ENCODE measurements at places on chromosomes 6 and 20.

DNA sequence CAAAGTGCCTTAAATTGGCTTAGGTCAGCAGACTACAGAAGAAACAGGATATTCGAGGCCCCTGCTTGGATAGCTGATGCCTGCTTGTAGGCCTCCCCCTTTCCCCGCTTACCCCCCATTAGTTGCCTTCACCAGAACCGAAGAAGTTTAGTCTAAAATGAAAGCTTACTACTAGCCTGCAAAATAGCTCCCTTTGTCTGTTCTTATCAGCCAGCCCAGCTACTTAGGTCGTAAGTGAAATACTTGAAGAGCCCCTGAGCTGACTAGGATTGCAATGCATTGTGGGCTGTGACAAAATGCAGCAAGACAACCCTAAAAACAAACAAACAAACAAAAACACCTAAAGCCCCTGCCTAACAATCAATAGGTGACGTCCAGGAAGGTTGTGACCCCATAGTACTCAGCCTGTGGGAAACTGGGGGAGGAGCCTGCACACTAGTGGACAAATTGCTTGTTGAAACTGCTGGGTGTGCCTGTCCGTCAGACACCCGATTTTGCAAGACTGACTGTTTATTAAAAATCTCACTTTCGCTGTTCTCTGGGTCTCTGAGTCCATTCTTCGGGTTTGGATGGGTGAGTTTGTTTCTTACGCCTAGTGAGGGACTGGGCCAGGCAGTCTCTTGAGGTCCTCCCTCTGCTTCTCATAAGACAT, 105.0 kb upstream of the DUSP22 start:
- no peak for DNase-seq

GRCh38 chr20:53829255-53829723, 235.7 kb upstream of the ZNF217 start:
- no peak for DNase-seq

- DNase-seq = no peak
These were observed 109.4 kb upstream of the HCRTR2 start for GRCh38 chr6:55064711-55065420.

DNA sequence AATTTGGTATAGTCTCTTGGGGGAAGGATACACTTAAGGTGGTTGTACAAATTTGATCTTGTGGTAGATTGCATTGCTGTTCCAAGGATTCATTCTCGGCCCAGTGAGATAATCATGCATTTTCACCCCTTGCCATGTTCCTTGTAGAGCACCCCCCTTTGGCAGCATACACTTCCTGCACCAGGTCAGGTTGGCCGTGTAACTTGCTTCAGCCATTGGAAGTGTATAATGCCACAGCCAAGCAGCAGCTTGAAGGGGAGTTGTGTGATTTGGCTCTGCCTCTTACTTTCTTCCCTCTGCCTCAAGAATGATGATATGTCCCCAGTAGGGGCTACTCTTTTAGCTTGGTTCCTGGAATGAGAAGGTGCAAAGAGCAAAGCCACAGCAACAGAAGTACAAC, 21.9 kb downstream of the CCN2 start:
- no peak for DNase-seq

- DNase-seq = no peak
These were observed 159.2 kb downstream of the RPS12 start for GRCh38 chr6:132973514-132973993.

- DNase-seq = no peak
These were observed 89.7 kb downstream of the NDUFAF5 start for GRCh38 chr20:13874394-13875157.

DNA sequence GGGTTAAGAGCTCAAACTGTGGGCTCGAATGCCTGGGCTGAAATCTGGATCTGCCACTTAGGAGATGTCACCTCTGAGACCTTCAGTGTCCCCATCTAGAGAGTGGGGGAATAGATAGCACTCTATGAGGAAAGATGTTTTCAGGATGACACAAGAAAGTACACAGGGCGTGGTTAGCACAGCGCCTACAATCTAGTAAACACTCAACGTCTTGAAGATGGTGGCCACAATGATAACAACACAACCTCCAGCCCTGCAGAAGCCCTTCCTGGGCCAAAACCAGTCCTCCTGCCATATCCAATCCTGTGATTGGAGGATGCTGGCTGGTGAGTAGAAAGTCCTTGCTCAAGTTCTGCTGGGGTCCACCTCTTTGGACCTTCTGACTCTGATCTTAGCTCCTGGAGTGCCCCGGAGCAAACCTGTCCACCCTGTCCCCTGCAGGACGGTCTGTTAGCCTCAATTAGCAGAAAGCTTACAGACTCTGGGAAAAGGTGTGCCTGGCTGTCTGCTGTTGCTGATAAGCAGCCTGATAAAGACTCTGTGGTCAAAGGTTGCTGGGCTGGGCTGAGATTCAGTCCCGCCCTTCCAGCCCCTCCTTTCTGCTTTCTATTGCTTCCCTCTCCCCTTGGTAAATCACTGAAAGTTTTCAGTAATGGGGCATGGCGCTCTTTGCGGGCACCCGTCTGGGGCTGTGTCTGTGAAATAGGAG, 8.2 kb downstream of the EDN3 start:
- no peak for DNase-seq

GRCh38 chr6:149451376-149452036, 33.3 kb downstream of the ZC3H12D start:
- DNase-seq = no peak

GRCh38 chr6:147341486-147341885, 137.3 kb downstream of the STXBP5 start:
- DNase-seq = no peak

DNA sequence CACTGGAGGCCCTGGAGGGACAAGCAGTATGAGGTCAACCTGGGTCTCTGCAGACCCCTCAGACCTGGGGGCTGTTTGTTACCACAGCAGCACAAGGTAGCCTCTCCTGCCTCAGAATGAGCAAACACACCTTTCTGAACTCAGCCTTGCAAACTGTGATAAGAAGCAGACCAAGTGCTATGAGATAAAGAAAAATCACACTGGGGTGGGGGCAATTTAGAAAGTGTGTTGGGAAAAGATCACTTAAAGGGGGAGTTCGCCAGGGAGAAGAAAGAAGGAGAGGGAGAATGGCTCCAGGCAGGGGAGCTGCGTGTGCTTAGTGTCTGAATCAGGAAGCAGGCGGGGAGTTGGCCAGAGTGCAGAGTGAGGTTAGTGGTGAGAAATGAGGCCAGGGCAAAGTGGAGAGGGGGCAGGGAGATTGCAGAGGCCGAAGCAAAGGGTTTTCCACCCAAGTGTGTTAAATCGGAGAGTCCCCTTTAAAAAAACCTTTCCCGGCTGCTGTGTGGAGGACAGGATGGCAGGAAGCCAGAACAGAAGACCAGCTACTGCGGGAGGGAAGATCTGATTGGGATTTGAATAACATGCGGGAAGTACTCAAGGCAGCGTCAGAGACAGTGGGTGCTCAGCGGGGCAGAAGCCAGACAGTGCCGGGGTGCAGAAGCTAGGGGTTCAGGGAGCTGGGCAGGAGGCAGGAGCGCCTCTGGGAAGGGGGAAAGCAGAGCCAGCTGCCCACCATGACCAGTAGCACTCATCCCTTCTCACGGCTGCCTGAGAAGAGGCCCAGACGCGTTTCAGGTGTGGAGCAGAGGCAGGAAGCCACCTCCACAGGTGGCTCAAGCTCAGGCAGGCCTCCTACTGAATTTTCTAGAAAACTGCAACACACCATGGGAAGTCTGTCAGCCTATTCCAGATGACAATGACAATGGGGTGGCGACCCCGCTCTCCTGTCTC, 9.0 kb downstream of the ADA start:
- no peak for DNase-seq

DNA sequence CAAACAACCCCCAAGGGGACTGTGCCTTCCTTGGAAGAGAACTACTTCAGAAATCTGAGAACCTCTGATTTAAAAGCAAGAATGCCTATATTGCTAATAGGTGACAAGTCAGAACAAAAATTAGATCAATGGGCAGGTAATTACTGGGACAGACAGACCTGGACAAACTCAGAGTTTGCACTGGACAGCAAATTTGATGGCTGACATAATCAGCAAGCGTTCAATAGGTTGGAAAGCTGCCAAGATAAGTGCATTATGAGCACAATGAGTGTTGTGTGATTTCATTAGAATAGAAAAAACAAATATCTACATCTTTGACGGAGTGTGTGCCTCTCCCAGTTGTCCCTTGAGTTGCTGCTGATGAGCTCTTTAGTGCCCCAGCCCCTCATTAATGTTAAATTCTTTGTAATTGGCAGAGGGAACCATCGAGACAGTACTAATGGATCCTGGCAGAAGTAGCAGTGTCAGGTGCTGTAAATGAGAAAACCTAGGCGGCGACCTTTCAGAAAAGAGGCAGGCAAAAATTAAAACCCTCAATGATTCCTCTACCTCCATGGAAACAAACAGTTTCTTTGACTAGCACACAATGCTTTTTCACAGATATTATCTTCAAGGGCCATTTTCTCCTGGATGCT, 116.5 kb upstream of the COL21A1 start:
- no peak for DNase-seq

DNA sequence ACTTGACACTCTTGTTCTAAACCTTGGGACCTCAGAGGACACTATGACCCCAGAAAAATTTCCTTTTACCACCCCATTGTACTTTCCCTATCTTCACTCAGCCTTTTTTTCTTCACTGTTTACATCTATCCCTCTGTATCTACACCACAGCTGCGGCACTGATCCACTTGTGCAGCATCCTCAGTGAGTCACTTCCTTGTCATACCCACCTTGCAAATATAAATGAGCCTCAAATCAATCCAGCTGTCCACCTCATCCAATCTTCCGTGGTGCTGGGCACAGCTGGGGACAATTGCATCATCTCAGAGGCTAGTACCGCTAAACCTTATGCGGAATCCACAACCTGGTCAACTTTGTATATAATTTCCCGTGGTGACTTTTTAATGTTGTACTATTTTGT, 710.5 kb downstream of the QKI start:
- no peak for DNase-seq

GRCh38 chr6:134908906-134909516, 40.9 kb downstream of the ALDH8A1 start:
- no peak for DNase-seq

DNA sequence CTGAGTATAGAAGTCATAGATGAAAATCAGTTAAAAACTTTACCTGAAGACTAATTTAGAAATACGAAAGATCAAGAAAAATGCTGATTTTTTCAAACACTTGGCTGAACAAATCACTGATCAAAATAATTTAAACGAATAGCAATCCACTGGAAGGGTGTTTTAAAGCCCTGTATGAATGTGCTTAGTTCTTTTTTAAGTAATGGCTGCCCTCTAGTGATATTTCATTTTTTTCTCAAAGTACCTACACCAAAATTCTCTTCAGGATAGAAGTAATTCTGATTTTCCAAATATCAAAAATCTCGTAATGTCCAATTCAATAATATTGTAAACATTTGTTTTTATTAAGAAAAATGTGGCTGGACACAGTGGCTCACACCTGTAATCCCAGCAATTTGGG, 32.5 kb downstream of the AKAP7 start:
- DNase-seq = no peak

DNA sequence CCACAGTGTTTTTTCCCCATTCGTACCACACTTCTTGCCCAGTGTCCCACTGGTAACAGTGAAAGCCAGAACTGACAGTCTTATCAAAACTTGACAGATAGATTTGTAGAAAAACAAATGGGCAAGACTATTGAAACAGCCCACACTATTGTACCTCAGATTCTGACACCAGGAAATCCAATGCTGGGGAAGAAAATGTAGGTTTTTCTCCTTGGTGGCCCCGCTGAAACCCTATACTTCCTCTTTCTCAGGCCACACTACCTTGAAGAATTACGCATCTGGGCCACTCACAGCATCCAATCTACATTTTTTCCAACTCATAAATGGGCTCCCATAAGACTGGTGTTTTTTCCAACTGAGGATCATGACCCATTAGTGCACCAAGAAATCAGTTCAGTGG, 90.9 kb upstream of the HDDC2 start:
- no peak for DNase-seq

DNA sequence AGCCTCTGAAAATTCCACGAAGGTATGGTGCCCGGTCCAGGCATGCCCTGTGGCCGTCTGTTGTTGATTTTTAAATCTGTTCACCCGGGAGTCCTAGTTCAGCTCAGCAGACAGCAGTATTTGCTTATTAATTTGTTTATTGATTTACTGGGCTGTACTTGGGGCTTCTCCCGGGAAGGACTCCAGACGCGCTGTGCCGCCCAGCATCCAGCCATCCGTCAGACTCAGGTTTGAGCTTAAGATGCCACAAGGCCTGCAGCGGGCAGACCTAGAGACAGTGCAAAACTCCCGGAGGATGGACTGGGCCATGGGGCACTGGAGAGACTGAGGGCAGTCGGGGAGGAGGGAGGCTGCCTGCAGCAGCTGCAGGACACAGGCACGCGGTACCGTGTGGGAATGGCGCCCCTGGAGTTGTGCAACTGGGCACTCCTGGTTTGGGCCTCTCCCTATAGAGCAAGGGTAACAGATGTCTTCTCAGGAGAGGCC, 17.3 kb upstream of the CCDC167 start:
- DNase-seq = no peak

DNA sequence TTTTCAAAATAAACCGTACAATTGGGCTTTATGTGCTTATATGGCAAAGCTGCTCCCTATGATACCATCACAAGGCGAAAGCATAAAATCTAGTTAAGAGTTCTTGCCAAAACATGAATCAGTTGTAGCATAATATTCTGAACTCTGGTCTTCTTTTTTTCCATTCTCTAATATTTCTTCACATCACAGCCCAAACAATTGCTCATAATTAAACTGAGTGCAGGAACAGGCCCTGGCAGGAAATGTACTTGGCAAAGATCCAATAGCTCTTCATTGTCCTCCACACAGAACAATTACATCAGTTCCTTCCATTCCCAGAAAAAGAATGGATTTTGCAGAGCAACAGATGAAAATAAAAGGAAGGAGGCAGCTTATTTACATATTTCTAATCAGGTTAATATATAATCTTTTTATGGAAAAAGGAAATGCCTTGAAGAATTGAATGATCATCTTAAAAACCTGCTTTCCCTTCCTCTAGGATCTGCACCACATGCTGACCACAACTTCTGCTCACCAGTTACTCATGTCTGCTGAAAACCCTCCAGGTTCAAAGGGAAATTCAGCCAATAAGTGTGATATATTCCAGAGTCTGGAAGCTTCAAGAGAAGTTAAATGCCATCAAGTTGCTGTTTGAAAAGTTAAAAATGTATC, 123.3 kb upstream of the COL21A1 start:
- no peak for DNase-seq

GRCh38 chr20:56417402-56417801, 5.3 kb downstream of the CASS4 start:
- DNase-seq = no peak

DNA sequence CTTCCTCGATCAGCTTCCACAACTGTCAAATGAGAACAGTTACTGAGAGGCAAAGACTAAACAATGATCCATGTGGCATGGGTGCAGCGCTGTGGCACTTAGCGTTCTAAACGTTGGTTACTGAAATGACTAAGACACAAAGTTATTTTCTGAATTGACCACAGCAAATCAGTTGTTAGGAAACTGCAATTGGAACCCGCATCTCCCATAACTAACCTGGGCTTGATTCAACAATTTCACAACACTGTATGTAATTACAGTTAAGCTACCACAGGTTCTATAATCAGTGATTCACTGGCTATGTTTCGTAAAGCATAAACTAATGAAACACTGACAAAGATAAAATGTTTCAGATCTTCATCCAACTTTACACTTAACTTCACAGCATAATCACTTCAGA, 12.5 kb downstream of the WDR27 start:
- DNase-seq = no peak
